ENCODE measurements at places on chromosomes 12 and 14.

- DNase-seq: no peak
These were observed 528.4 kb upstream of the TBX3 start for GRCh38 chr12:115212356-115212755.

- no peak for DNase-seq
These were observed 27.2 kb upstream of the NINJ2 start for GRCh38 chr12:690466-690865.

DNA sequence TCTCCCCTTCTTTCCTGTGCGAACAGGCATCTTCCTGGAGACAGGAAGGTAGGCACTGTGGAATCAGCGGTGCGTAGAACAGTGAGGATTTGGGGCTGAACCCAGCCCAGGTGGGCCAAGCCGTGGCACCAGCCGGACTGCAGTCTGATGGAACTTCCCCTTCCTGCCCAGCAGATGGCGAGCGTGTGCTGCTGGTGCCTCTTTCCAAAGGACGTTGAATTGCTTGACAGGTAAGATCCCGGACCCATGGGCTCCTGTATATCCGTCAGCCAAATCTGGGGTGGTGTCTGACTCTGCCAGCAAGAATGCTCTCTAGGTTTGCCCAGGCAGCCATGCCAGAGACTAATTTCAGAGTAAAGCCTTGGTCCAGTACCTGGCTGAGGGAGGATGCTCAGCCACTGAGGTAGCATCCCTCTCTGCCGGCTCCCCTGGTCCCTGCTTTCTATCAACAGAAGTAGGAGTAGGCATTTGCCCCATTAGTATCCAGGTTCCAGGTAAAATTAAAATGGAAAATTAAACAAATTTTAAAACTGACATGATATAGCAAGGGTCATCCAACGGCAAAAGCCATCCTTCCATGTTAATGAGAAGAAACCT lies 21.1 kb upstream of the KCNA5 start:
- DNase-seq: no peak

DNA sequence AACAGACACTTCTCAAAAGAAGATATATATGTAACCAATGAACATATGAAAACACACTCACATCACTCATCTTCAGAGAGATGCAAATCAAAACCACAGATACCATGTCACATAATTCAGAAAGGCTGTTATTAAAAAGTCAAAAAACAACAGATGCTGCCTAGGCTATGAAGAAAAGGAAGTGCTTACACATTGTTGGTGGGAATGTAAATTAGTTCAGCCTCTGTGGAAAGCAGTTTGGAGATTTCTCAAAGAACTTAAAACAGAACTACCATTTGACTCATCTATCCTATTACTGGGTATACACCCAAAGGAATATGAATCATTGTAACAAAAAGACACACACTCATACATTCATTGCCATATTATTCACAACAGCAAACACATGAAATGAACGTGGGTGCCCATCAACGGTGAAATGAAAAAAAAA lies 35.1 kb downstream of the EIF2S3B start:
- peak; percentile 32 for DNase-seq

DNA sequence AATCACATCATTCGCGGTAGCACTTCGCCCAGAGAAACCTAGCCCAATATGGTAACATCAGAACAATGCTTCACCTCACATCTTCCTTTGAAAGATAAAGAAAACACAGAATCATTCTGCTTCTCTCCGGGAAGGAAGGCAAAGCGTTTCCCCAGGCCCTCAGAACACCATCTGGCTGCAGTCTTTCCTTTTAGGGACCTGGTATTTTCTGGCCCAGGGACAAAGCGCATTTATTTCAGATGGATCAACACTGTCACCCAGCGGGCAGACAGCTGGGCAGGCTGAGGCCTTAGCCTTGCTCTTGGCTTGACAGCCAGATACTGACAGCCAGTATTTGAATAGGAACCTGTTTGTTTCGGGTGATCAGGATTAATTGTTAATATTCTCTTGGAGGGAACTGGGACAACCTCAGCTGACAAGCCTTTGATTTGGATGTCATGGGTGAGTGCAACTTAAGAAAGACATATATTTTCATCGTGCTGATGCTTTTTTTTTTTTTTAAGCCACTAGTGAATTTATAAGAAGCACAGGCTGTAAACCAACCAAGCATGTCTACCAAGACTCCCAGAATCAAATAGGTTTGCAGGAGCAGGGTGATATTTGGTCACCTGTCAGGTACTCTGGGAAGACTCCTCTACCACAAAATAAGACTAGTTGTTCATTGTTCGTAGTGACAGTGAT lies 118.9 kb downstream of the VEZT start:
- DNase-seq: peak; percentile 80

- no peak for DNase-seq
These were observed 54.9 kb upstream of the USP15 start for GRCh38 chr12:62205346-62205745.

DNA sequence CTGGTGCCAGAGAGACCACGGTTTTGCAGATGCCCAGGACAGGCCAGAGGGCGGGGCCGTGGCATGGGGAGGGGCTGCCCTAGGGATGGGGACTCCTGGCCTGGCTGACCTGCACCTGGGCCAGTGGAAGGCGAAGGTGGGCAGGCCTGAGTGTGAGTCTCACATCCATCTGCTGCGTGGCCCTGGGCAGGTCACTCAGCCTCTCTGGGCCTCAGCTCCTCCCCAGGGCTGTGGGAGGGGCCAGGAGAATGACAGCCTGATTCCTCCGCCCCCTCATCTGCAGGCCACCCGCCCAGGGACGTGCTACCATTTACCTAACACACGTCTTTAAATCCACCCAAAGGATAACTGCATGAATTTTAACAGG lies 90.9 kb downstream of the GALNT9 start:
- DNase-seq: no peak

DNA sequence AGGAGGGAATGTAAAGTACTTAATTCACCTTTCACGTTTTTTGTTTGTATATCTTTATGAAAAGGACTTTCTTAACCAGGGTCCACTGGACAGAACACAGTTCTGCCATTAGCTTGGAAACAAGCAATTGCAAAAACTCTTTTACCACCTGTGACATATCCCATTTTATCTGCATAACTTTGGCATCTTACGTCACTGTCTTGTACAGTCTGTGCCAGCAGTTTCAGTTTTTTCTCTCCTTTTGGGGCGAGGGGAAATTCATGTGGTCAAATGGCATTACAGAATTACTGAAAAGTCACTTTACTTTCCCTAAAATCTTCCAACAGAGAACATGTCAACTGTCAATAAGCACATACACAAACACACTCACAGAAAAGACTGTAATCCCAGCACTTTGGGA lies 43.7 kb upstream of the SELPLG start:
- DNase-seq: no peak

GRCh38 chr14:96304956-96305355 lies 48.9 kb downstream of the BDKRB1 start:
- no peak for DNase-seq

DNA sequence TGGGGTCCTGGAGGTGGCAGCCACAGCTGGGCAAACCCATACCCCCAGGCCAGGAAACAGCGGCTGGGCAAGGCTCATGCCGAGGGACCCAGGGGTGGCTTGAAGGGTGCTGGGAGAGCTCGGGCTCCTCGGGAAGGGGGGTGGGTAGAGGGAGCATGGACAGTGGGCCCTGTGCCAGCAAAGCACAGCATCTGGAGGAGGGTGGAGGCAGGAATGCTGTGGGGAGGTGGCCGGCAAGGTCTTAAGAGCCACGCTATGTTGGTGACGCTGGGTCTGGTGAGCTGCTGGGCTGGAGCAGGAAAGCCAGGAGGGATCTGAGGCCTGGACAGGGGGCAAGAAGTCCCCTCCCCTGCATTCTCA lies 48.2 kb upstream of the DLK1 start:
- DNase-seq: no peak

All from GM04504 (cell line).